ENCODE measurements at places on chromosomes 3 and 15.

GRCh38 chr3:11514191-11514821 is 129.4 kb downstream of the VGLL4 start:
- DNase-seq = no peak

DNA sequence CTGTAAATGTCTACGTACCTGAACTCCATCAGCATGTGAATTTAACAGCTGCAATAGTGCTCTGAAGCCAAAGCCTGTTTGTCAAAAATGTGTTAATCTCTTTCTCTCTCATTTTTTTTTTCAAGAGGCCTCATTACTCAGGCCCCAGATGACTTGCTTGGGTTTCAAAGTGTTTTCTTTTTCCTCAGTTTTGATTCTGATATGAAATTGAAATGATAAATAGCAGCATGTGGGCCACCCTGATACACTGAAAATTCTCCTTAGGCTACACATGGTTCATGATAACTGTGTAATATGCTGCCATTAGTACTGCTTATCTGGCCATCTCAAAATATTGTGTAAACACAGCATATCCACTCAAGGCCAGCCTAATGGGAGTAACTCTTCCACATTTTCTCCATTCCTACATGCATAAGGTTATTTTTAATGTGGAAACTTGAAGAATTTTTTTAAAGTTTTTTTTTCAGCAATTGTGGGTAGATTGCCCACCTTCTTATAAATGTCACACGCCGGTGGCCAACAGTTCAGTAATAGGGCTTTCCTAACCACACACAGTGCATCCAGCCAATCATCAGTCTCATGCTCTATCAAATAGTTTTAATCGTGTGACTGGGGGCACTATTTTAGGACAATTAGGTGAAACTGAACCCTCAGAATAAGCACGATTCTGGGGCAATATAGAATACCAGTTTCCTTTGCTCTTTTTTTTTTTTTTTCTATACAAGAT is 13.1 kb upstream of the DENND4A start:
- DNase-seq = no peak

GRCh38 chr15:29696950-29697738 is 125.1 kb downstream of the TJP1 start:
- no peak for DNase-seq

GRCh38 chr3:9066141-9066540 is 102.9 kb upstream of the RAD18 start:
- no peak for DNase-seq

DNA sequence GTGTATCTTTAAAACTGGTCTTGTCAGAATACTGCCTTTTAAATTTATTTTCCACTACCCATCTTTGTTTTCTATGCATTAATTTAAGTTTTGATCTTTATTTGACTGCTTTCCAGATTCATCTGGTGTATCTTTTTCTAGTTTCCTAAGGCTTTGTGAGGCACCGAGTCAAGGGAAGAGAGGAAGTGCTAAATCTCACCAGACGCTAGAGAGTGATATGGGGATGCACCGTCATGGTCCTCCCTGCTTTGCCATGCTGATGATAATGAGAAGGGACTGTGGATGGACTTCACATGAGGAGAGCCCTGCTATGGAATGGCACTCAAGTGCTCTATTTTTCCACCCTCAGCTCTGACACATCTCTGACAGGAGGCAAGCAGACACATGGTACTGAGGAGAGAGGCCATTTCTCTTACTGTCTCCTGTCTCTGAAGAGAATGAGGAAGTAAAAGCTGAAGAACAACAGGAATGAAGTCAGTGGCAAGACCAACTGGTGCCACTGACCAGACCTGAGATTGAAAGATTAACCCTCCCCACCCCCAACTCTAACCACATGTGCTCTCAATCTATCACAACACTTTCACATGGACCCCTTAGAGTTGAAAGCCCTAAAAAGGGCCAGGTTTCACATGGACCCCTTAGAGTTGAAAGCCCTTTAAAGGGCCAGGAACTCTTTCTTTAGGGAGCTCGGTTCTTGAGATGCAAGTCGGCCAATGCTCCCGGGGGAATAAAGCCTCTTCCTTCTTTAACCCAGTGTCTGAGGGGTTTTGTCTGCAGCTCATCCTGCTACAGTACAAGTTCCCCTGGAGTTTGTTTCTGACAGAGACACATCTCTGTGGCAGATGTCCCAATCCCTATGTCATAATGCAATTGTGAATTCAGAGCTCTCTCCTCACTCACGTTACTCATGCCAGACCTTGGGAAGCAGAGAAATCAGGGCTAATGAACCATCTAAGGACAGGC is at the start of gene IQCF2:
Gene IQCF2 (plus strand): TSS at position 913 of the 963 bp plus-strand sequence. CDS start 52 bp downstream, outside the sequence.
- no peak for DNase-seq

DNA sequence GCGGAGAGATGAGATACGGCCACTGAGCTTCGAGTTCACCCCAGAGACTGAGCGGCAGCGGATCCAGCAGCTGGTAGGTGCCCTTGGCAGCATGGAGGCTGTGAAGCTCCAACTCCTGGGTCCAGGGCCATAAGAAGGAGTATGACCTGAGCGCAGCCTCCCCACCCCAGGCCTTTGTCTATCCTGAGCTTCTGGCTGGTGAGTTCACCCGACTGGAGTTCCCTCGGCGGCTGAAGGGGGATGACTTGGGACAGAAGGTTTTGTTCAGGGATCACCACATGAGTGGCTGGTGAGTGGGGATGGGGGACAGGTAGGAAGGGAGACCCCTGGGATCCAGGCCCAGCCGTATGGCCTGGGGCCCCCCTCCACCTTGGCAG is 2.6 kb downstream of the PPM1M start:
- DNase-seq = peak; percentile 6

DNA sequence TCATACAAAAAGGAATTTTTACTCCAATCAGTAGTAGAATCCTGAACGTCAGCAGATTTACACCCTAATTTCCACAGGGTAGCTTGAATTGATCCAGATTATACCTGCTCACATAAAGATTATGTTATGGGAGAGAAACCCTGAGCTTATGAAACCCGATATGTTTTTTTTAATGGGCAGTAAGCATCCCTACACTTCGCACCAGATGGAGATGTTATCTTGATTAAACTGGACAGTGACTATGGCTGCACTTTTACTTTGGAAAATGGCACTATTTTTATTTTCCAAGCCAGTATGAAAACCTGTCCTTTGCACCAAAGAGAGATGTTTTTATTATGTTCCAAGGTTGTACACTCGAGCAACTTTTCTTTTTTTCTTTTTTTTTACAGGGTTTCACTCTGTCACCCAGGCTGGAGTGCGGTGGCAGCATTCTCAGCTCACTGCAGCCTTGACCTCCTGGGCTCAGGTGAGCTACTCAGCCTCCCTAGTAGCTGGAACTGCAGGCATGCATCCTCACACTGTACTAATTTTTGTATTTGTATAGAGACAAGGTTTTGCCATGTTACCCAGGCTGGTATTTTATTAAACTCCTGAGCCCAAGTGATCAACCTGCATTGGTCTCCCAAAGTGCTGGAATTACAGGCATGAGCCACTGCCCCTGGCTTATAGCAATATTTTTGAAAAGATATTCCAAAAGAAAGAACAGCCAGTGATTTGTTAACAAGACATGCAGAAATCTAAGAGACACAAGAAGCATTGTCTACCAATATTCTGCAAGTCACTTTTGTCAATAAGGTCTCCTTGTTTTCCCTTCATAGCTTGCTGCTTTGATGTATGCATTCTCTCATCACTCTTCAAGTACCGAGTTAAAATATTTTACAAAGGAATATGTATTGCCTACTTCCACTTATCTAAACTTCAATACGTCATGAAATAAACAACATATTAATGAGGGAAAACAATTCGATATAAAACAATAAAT is 1412.6 kb downstream of the ZPLD1 start:
- no peak for DNase-seq

DNA sequence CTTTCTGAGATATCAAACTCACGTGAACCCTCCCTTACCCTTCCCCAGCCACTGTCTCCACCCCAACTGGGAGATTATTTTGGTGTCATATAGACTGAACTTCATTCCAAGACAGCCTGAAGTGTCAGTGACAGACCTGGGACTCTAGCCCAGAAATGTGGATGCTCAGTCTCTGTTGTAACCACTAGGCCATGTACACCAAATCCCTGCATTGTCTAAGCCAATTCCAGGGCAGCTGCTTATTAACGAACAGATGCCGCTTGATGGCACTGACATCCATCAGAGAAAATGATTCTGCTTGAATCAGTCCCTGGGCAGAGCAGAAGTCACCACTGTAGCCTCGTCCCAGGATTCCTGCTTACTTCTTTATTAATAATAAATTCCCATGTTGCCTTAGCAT is 305.5 kb downstream of the GRM7 start:
- no peak for DNase-seq

- no peak for DNase-seq
Measured at GRCh38 chr3:57559526-57559925, 3.5 kb downstream of the PDE12 start.

- no peak for DNase-seq
Measured at GRCh38 chr3:71078723-71079525, 504.6 kb downstream of the FOXP1 start.

DNA sequence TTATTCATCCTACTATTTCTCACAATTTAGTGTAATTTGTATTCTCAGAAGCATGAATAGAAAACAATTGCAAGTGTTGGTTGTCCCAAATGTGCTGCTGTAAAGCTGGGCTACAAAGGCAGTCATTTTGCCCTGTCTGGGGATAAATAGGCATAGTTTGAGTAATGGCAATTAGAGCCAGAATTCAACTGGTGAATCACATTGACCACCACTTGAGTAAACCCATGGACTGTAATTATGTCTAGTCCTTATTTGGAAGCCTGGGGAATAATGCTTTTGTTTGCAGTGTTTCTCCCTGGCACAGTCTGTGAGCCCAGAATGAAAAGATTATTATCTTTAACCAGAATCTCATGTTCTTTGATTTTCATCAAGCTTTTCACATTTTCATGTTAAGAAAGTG is 30.5 kb upstream of the CHL1 start:
- no peak for DNase-seq

Measured in activated CD4-positive, alpha-beta T cell treated with anti-CD3 and anti-CD28 coated beads for 1 hour (primary cell).